Body of pancreas (tissue), 4 donors: ENCODE measurements at places on chromosomes 11 and 22. TPM values are rescaled to one million over a fixed set of nuclear protein-coding genes. Genes with fewer than 3 reads are reported as not detected.
A peak's percentile ranks its signal among the peaks of the same experiment; 100 is the strongest.

CCDC89 gene
- not detected for total RNA-seq

ZNF70 gene
- total RNA-seq = 4.2 TPM

DNA sequence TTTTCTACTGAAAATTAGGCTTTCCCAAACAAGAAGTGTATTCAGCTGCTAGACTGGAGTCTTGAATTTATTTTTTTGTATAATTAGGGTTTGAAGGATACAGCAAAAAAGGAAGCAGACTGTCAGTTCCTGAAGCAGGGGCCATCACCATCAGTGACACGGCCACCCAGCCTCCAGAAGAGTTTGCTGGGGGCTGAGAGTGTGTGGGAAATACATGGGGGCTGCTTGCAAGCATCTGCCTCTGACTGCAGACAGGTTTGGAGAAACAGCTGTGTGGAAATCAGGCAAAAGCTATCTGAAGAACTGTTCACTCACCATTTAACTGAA is 23.0 kb downstream of the FZD4 start:
- DNase-seq = no peak
- H3K27me3 ChIP-seq = no peaks in the 10 kb centered on the region
- H3K36me3 ChIP-seq = no peaks in the 10 kb centered on the region
- H3K4me3 ChIP-seq = no peak overlapping the region
- no peak overlapping the region for H3K27ac ChIP-seq

- H3K4me3 ChIP-seq = no peak overlapping the region
- no peaks in the 10 kb centered on the region for H3K36me3 ChIP-seq
- H3K27ac ChIP-seq = no peak overlapping the region
- DNase-seq = no peak
Observed at GRCh38 chr11:93478841-93479240, 64.3 kb downstream of the SMCO4 start.

DNA sequence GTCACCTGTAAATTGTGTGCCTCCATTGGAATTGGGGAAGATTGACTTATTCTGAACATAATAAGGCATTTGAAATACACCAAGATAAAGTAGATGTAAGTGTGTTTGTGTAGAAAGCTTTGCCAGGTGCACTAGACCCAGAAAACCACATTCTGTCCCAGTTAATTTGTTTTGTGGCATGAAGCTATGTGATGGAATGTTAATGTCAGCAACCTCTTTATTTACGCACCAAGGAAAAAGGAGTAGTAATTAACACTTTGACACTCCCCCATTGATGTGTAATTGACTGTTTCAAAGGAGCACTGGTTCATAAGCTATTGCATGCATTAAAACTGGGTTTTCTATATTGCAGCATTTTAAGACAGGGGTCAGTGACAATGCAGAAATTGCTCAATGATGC is 14.3 kb downstream of the EIF3M start:
- no peaks in the 10 kb centered on the region for H3K27me3 ChIP-seq
- no peak overlapping the region for H3K27ac ChIP-seq
- H3K4me1 ChIP-seq = no peaks in the 10 kb centered on the region
- H3K4me3 ChIP-seq = no peak overlapping the region
- no peak for DNase-seq
- H3K36me3 ChIP-seq = peaks cover 44% of the 10 kb centered on the region

KCNK7 gene
- 1.0 TPM for total RNA-seq

- no peak overlapping the region for H3K4me3 ChIP-seq
- H3K36me3 ChIP-seq = no peaks in the 10 kb centered on the region
- no peaks in the 10 kb centered on the region for H3K27me3 ChIP-seq
- peaks cover 3% of the 10 kb centered on the region for H3K4me1 ChIP-seq
- no peak for DNase-seq
Observed at GRCh38 chr22:49999946-50000586, 12.5 kb downstream of the IL17REL start.

DNA sequence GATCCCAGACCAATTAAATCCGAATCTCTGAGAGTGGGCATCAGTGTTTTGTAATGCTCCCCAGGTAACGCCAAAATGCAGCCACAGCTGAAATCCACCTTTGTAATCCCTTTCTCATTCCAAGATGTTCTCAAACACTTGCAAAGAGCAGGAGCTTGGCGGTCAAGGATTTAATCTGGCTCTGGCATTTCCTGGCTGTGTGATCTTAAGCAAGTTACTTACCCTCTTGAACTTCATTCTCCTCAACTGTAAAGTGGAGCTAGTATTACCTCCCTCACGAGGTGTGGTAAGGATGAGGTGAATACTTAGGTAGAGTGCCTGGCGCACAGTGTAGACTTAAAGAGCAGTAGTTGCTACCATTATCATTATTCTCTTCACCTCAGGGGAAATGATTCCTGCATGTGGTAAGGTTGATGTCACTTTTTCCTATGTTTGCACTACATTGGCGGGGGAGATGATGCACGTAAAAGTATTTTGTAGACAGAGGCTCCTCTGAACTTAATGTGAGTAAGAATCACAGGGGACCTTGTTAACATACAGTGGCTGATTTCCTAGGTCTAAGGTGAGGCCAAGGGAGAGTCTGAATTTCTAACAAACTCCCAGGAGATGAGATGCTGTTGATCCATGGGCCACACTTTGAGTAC is 210.4 kb upstream of the PITPNB start:
- no peak for DNase-seq
- H3K27ac ChIP-seq = no peak overlapping the region
- no peaks in the 10 kb centered on the region for H3K27me3 ChIP-seq
- H3K4me1 ChIP-seq = no peaks in the 10 kb centered on the region

NRGN gene
- not detected for total RNA-seq

- no peaks in the 10 kb centered on the region for H3K27me3 ChIP-seq
- no peak overlapping the region for H3K27ac ChIP-seq
- no peaks in the 10 kb centered on the region for H3K36me3 ChIP-seq
- no peak overlapping the region for H3K4me3 ChIP-seq
- H3K4me1 ChIP-seq = peaks cover 4% of the 10 kb centered on the region
Observed at GRCh38 chr11:92550411-92550810, 325.8 kb downstream of the FAT3 start.

DNA sequence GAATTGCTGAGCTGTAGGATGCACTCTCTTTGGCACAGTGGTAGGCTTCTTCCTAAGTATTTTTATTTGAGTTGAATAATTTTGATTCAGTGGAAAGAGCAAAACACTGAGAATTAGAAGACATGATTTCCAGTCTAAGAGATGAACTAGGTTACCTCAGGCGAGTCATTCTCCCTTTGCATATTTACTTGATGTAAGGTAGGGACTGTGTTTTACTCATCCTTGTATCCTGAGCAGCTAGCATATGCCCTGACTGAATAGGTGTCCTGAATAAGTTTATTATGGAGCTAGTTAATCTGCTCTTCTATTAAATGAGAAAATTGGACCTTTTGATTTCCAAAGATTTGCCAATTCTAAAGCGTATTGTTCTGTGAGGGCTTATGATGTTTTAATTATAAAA is 50.7 kb downstream of the STIM1 start:
- no peak for DNase-seq
- H3K27me3 ChIP-seq = no peaks in the 10 kb centered on the region
- no peak overlapping the region for H3K4me3 ChIP-seq
- H3K36me3 ChIP-seq = no peaks in the 10 kb centered on the region
- H3K4me1 ChIP-seq = peaks cover 42% of the 10 kb centered on the region
- H3K27ac ChIP-seq = peak overlapping the region; percentile 59

- H3K4me1 ChIP-seq = no peaks in the 10 kb centered on the region
- DNase-seq = no peak
- H3K27ac ChIP-seq = no peak overlapping the region
- H3K4me3 ChIP-seq = no peak overlapping the region
- H3K27me3 ChIP-seq = peaks cover 20% of the 10 kb centered on the region
- no peaks in the 10 kb centered on the region for H3K36me3 ChIP-seq
Observed at GRCh38 chr11:65802841-65803240, 16.0 kb downstream of the OVOL1 start.

GRCh38 chr11:63940786-63941185 is 2.0 kb downstream of the NAA40 start:
- H3K36me3 ChIP-seq = no peaks in the 10 kb centered on the region
- H3K27me3 ChIP-seq = no peaks in the 10 kb centered on the region
- H3K27ac ChIP-seq = no peak overlapping the region
- H3K4me3 ChIP-seq = no peak overlapping the region
- H3K4me1 ChIP-seq = peaks cover 28% of the 10 kb centered on the region

DNA sequence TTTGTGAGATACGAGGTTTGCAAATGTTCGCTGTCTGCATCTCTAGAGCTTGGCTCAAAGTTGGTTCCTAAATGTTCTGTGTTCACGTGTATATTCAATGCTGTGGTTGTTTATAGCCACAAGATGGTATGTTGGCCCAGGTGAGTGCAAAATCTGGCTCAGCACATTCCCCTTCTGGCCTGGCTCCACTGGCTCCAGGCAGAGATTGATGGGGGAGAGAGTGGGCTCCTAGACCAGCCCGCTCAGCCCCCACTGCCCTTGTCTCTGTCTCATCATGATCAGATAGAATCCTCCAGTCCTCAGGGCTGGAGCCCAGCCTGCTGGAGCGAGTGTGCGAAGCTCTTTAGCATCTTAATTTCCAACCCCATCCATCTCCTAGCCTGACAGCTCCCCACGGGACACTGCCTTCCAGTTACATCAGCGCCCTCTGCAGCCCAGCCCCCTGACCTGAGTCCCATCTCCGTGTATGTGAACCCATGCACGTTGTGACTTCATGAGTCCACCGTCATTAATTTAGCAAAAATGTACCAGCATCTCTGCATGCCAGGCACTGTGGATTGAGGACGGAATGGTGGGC is 2.0 kb downstream of the P2RX3 start:
- H3K27me3 ChIP-seq = no peaks in the 10 kb centered on the region
- H3K4me1 ChIP-seq = peaks cover 10% of the 10 kb centered on the region
- H3K36me3 ChIP-seq = no peaks in the 10 kb centered on the region
- no peak for DNase-seq
- H3K4me3 ChIP-seq = no peak overlapping the region

DNA sequence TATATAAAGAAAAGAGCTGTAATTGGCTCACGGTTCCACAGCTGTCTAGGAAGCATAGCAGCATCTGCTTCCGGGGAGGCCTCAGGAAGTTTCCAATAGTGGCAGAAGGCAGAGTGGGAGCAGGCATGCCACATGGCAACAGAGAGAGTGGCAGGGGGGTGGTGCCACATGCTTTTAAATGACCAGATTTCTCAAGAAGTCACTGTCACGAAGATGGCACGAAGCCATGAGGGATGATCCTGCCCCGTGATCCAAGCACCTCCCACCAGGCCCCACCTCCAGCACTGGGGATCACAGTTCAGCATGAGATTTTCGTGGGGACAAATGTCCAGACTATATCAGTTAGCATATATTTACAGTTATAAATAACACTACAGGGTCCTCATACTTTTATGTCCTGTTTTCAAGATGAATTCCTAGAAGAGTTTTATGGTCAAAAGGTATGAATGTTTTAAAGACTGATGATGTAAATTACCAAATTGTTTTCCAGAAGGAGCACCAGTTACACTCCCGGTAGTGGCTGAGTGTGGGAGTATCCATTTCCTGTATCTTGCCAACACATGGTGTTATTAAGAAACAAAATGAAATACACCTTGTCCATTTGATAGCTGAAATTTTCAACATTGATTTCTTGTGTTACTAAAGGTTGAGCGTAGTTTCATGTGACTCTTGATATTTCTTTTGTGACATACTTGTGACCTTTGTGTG is 19.2 kb downstream of the FAM118A start:
- no peak overlapping the region for H3K27ac ChIP-seq
- no peaks in the 10 kb centered on the region for H3K27me3 ChIP-seq
- no peaks in the 10 kb centered on the region for H3K4me1 ChIP-seq
- DNase-seq = no peak
- H3K36me3 ChIP-seq = peaks cover 4% of the 10 kb centered on the region

GRCh38 chr11:69006816-69007215 is 6.2 kb downstream of the MRGPRF start:
- H3K27me3 ChIP-seq = no peaks in the 10 kb centered on the region
- DNase-seq = no peak
- no peak overlapping the region for H3K4me3 ChIP-seq
- H3K4me1 ChIP-seq = peaks cover 32% of the 10 kb centered on the region
- H3K27ac ChIP-seq = no peak overlapping the region
- no peaks in the 10 kb centered on the region for H3K36me3 ChIP-seq

RCOR2 gene
- total RNA-seq = 0.33 TPM

MMP13 gene
- total RNA-seq = not detected

CARD16 gene
- total RNA-seq = 6.0 TPM

DNA sequence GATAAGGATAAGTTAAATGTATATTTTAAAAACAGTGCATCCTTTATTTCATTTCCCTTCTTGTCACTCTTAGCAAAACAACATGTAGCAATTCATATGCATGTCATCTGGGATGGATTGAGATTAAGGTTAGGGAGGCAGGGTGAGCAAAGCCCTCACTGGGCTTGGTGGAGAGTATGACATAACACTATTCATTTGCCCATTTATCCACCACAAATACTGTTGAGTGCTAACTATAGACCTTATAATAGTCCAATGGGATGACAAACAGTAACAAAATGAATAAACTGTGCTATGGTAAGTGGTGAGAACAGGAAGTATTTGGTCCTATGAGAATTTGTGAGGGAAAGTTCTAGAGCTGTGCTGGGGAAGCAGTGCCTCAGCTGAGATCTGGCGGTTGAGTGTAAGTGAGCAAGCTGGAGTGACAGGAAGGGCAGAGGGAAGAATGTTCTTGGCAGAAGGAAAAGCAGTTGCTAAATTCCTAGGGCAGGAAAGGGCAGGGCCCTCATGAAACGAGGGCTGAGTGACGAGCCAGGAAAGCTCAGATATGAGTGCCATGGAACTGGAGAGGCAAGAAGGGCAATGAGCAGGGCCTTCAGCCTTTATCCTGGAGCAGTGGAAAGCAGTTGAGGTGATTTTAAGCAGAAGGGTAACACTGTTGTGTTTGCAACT is 6.7 kb downstream of the HSD17B12 start:
- H3K27me3 ChIP-seq = no peaks in the 10 kb centered on the region
- H3K4me3 ChIP-seq = no peak overlapping the region
- H3K4me1 ChIP-seq = peaks cover 12% of the 10 kb centered on the region
- no peak overlapping the region for H3K27ac ChIP-seq
- no peaks in the 10 kb centered on the region for H3K36me3 ChIP-seq

CHRM1 gene
- not detected for total RNA-seq

DNA sequence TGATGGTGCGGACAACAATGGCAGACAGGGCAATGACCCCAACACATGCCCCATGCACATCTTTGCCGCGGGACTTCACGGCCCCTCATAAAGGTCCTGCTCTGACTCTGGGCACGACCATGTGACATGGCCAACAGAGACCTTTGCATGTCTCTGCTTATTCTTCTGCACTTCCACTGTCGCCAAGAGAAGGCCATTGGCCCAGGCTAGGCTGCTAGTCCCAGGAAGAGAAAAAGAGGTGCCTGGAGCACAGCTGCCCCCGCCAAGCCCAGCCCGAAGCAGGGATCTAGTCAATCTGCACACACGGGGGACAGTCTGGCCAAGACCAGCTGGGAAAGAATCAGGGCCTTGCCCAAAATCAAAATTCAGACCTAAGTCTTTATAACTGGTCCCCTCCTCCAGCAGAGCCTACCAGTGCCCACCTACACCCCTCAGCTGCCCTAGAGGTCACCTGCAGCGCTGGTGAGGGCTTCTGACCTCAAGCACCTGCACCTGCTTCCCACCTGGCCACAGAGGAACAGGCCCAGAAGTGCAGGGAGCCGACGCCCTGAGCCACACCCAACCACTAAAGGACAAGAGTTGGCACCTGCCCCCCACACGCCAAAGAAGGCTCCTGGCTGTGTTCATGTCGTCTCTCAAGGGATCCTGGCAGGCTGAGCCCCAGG is 8.1 kb downstream of the SULT4A1 start:
- H3K4me3 ChIP-seq = no peak overlapping the region
- H3K4me1 ChIP-seq = no peaks in the 10 kb centered on the region
- H3K27ac ChIP-seq = no peak overlapping the region
- no peak for DNase-seq
- no peaks in the 10 kb centered on the region for H3K36me3 ChIP-seq

GPR83 gene
- total RNA-seq = not detected

NOX4 gene
- total RNA-seq = 0.78 TPM
